ENCODE measurements at places on chromosomes 13 and 19.
A peak's percentile ranks its signal among the peaks of the same experiment; 100 is the strongest.

GRCh38 chr19:16449330-16449961 lies 22.3 kb downstream of the EPS15L1 start:
- DNase-seq, result no peak

GRCh38 chr13:41565216-41565615 lies 107.9 kb downstream of the RGCC start:
- no peak for DNase-seq

DNA sequence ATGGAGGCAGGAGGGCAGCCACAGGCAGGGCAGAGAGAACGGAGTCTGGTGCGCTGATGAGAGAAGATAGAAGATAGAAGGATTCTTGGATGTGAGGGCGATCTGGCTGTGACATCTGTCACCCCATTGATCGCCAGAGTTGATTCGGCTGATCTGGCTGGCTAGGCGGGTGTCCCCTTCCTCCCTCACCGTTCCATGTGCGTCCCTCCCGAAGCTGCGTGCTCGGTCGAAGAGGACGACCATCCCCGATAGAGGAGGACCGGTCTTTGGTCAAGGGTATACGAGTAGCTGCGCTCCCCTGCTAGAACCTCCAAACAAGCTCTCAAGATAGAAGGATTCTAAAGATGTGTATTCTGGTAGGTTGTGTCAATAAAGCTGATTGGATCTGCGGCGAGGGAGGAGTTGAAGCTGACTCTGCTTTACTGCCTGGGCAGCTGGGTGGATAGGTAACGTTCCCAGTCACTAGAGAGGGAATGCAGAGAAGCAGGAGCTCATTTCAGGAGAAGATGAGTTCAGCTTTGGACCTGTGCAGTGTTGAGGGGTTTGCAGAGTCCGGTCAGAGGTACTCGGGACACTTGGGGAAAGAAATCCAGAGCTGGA lies 5.1 kb downstream of the UBAC2 start:
- DNase-seq, result no peak

DNA sequence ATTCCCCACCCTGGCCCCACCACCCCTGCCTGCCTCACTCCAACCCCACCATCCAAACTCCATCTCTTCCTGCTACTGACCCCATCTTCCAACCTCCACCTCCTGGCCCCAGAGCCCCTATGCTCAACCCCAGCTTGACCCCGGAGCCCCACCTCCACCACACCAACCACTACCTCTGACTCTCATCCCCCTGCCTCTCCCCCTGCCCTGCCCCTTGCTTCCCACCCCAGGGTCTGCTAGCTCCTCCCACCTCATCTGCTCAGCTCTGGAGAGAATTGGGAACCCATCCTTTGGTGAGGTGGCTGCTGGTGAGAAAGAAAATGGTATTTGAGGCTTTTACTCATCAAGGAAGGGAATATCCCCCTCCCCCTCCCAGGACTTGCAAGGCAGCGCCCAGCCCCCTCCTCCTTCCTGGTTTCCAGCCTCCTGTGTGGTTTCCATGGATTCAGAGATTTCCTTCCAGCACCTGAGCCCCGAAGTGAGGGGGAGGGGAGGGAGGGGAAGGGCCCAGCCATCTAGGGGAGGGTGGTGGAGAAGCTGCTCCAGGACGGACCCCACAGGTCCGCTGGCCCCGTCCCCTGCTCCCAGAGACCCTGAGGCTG lies 11.4 kb upstream of the PEPD start:
- DNase-seq, result no peak

GRCh38 chr13:68234274-68234673 lies 1004.1 kb upstream of the PCDH9 start:
- no peak for DNase-seq

DNA sequence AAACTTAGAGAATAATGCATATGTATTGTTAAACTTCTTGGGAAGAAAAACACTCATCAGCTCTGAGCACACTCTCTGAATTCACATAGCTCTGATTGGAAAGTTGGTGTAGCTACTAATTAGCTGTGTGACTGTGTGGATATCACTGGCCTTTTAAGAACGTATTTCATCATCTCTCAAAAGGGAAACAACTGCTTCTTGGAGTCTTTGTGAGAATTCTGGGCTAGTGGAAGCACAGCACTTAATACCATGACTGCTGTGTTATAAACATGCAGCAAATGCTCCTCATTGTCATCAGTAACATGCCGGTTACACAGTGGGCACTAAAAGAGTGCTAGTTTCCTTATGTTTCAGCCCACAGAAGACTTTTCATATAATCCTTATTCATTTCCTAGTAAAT lies 220.9 kb upstream of the CSNK1A1L start:
- no peak for DNase-seq

GRCh38 chr13:47094734-47095434 lies 198.0 kb upstream of the HTR2A start:
- no peak for DNase-seq

DNA sequence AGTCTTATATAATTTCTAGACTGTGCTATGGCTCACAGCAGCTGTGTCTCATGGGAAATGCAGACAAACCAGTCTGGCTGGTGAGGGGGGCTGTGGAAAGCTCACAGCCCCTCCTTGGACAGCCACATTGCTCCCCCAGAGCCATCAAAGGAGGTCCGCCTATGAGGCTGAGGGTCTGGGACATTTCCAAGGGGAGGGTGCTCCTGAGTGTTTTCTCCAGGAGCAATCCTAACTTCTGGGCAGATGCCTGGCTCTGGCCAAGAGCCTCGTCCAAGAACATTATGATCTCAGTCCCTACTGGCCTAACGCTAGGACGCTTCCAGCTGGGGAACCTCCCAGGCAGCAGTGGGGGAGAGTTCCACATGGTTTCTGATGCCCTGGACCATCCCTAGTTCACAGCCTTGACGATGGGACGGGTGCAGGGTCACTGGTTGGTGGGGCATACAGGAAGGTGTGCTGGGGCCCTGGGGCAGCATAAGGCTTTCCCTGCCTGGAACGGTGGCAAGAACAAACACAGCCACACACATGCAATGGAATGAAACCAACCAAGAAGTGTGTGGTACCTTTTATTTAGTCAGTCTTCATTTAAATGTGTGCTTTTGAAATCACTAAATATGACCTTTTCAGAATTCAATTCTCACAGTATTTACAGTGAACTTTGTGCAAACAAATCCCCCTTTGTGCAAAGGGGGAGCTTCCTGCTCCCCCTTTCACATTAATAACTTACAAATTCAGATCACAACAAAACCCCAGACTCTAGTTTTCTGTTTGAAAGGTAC lies 60.6 kb downstream of the CDADC1 start:
- DNase-seq, result no peak

- DNase-seq, result no peak
These were observed 124.7 kb downstream of the RGCC start for GRCh38 chr13:41582027-41582463.

- DNase-seq, result no peak
These were observed 173.3 kb downstream of the COL4A1 start for GRCh38 chr13:110133425-110134235.

DNA sequence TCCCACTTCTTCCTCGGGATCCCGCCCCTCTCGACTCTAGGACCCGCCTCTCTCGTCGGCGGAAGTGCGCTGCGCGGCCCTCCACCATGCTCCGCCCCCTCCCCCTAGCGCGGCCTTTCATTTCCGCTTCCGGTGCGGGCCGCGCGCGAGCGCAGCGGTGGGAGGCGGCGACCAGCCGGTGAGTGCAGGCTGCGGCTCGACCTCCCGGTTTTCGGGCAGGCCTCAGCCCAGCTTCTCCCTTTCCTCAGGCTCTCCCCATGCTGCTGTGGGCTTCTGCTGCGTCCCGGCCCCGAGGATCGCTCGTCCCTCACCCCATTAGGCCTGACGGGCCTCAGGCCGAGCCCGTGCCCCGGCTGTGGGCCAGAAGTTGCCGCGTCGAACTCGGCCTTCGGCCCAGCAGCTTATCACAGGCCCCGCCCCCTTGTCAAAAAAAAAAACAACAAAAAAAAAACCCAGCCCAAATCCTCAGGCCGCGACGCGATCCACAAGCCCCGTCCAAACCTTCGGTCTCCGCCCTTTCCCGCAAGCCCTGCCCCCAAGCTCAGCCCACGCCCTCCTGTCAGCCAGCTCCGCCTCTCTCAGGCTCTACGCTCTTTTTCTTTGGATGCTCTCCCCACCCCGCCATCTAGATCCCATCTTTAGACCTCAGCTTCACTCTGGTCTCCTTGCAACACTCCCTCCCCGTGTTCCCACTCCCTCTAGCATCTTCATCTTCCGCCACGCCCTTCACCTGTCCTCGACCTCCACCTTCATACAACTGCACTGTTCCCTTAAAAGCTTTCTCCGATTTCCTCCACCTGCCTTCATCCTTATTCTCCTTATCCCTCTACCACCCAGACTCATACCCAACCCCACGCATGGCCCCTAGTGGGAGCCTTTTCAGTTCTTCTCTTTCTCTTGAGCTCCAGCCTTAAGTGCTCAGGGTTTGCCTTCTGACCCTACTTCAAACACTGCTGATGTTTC lies at the start of gene CLASRP:
CLASRP (plus strand) TSS at position 115 of the 963 bp plus-strand sequence. CDS start 1,168 bp downstream, outside the sequence.
- peak; percentile 98 for DNase-seq

GRCh38 chr19:12985049-12985776 lies 10.1 kb upstream of the NFIX start:
- DNase-seq, result no peak

DNA sequence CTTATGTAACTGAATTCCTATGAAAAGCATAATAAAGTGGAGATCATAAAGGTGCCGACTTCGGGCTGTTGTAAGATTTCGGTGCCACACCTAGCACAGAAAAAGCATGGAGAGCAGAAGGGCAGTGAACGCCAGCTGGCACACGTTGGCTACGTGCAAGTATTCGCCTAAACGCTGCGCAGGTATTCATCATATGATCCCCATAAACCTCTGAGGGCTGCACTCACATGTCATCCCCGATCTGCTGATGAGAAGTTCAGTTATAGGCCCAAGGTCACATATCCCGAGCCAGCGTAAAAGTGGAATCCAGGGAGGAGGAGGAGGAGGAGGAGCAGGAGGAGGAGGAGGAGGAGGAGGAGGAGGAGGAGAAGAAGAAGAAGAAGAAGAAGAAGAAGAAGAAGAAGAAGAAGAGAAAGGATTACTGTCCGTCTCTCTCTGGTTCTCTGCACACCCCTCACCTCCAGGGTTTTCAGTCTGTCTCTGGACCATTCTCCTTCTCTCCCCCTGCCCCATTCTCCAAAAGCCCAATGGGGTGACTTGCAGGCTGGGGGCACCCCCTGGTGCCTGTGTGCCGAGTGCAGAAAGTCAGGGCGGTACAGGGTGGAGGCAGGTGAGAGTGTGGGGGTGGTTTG lies 18.6 kb upstream of the CYP2S1 start:
- no peak for DNase-seq

GRCh38 chr13:83740622-83741021 lies 141.7 kb downstream of the SLITRK1 start:
- no peak for DNase-seq

- DNase-seq, result no peak
These were observed 582.5 kb downstream of the EFNB2 start for GRCh38 chr13:105952973-105953290.

GRCh38 chr19:32176591-32176990 lies 168.8 kb upstream of the ZNF507 start:
- DNase-seq, result no peak

DNA sequence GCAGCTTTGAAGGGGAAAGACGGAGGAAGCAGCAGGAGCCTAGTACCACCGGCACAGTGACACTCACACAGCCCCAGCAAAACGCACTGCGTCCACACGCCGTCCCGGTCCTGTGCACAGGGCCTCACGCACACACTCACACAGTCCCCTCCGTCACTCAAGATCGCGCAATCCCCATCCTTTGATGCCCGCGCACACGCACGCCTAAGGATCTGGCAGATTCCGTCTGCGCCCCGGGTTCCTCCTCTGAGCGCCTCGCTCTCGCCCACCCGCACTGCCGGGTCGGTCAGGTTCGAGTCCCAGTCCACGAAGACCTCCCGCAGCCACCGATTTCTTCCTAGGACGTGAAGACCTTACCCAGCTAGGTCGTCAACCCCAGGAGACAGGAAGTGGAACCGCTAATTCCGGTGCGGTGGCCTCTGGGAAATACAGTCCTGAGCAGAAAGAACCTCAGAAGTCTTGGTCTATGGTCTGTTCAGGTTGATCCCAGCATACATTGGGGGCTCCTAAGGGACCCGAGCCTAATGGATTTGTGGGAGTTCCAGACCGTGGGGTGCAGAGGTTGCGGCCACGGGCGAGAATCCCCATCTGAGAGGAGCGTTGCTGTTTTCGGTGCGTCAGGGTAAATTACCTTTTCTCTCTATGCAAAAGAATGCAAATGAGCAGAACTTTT lies at the start of gene ZNF780B:
ZNF780B (minus strand) TSS at position 400 of the 673 bp plus-strand sequence. CDS start 5,899 bp downstream, outside the sequence.
- peak; percentile 82 for DNase-seq

- no peak for DNase-seq
These were observed 3.8 kb downstream of the F7 start for GRCh38 chr13:113109151-113110047.

DNA sequence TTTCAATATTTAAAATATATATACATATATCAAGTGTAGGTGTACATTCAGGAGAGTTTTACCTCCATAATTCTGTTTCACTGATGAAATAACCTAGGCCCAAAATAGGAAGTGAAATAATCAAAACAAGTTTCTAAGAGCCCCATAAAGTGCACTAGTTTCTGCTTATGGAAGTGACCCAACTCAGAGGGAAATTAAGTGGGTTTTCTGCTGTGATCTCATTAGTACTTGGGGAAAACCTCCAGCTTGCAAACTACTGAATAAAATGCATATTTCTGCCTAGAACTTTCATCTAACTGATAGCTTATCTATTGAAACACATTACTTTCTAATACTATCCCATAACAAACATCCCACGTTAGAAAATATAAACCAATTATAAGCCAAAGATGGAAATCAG lies 45.4 kb upstream of the MIR17HG start:
- DNase-seq, result no peak

DNA sequence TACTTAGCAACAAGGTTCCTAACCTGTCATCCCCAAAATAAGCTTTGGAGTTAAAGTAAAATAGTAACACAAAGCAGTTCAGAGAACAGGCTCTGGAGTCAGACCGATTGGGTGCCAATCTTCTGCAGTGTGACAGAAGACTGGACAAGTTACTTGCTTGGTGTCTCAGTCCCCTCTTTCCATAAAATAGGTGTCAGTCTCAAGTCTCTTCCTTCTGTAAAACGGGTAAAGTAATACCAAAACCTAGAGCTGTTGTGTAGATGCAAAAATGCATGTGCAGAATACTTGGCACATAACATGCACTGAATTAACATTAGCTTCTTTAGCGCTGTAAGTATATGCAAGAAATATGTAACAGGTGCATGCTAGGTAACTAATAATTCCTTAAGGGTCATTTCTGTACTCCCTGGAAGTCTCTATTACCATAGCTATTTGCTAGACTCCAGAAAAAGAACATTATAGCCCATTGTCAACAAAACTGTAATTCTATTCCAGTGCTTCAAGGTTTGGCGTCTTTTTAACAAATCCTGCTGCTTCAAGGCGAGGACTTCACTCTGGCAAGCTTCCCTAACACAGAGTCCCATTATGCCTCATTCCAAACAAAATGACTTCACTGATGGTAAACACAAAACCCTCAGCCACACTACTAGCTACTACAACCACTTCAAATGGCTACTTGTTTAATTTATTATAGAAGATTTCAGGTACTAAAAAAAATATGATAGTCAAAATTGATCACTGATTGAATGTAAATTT lies 32.8 kb downstream of the ELF1 start:
- DNase-seq, result no peak

- no peak for DNase-seq
These were observed 10.7 kb downstream of the C19orf25 start for GRCh38 chr19:1468274-1468820.
